Left ventricle myocardium inferior (tissue), 1 donor: ENCODE measurements at places on chromosomes 12 and 14.

GRCh38 chr12:111171345-111171744 lies 197.6 kb downstream of the PHETA1 start:
- no peak for DNase-seq

GRCh38 chr12:77349689-77350370 lies 284.5 kb upstream of the E2F7 start:
- DNase-seq = no peak

DNA sequence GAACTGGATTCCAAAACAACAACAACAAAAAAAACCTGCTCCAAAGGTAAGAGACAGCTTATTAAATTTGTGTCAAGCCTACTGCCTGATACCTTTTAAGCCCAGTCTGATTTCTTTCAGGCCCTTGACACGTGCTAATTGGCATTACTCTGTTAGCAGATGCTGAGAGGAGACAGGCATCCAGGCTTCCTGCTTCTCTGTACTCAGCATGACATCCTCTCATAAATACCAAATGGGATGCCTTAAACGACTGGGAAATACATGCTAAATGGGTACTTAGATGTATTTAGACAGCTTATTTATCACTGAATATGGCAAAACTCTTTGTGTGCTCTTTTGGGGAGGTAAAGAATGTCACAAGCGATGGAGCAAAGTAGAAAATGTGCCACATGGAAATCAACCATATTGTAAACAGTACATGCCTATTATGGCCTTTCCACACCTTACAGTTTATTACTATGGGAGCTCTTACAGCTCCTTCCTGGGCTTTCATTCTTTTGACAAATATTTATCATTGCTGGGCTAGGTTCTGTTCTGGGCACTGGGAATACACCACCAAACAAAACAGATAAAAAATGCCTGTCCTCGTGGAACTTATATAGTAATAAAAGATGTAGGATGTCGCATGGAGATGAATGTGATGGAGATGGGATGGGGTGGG lies 11.5 kb upstream of the PCED1B start:
- DNase-seq = no peak

GRCh38 chr14:93788543-93789227 lies 400 bp upstream of the PRIMA1 start:
- DNase-seq = peak; percentile 47

DNA sequence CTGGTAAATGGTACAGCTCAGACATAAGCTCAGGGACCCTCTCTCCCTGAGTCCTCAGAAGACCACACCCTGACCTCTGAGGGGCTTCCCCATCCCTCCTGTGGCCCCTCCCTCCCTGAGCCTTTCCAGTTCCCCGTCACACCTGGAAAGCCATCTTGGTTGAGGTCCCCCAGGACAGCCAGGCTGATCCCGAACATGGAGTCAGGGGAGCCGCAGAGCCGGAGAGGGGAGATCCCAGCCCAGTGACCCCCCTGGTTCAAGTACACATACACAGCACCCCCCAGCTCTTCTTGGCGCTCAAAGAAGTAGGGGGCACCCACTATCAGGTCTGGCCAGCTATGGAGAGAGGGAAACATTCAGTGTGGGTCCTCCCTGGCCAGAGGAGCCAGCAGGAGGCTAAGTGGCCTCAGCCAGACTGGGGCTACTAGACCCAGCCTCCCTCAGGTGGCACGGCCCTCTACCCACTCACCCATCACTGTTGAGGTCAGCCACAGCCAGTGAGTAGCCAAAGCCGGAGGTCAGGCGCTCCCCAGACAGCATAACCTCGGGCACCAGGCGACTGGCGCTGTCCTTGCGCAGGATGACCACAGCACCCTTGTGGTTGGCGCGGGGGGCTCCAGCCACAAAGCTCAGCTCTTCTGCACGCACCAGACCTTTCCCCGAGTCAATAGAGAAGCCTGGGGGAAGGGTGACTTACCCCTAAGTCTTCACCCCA lies 9.3 kb downstream of the ITGA7 start:
- DNase-seq = no peak
